Omental fat pad (tissue), 4 donors: ENCODE measurements at places on chromosomes 2 and 18.
A peak's percentile ranks its signal among the peaks of the same experiment; 100 is the strongest.

GRCh38 chr2:80715433-80715832, 410.9 kb upstream of the LRRTM1 start:
- no peak for DNase-seq

GRCh38 chr2:202051499-202052161, 18.0 kb downstream of the FZD7 start:
- no peak for DNase-seq

DNA sequence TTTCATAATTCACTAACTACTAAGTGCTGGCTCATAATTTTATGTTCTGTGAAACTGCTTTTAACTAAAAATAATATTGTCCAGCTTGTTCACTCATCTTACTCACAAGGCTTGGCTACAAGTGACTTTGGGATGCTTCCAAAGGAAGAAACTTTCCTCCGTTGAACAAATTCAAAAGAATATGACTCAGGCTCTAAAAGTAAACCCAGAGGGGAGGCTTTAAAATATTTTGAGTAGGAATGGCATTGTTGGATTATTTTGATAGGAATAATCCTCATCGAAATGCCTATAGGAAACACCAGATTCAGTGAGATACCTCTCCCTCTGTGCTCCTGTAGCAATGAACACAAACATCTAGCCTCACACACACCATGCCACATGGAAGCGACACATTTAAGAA, 25.2 kb upstream of the TLK1 start:
- DNase-seq: no peak

GRCh38 chr2:231246171-231246842, 47.9 kb downstream of the ARMC9 start:
- DNase-seq: no peak

DNA sequence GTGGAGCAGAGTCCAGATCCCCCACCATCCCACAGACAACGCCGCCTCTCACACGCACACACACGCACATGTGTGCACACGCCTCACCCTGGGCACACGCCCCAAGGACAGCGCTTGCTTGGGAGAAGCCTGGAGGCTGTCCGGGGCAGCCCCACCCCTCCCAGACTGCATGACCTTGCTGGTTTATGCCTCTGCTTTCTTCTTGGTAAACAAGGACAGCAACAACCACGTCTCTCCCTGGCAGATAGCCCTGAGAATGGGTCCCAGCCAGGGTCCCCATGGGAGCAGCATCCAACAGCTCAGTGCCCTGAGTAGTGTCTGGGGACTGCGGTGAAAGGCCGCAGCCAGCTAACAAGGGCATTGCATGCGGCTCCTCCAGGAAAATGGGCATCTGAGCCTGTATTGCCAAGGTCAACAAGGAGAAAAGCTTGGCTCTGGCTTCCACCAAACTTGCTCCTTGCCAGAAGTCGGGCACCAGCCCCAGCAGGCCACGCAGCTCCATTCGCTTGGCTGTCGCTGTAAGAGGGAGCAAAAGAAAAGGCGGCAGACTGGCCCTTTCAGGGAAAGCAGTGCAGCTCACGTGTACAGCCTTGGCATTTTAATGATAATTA, 234.6 kb downstream of the EIPR1 start:
- DNase-seq: no peak

- DNase-seq: no peak
These were observed 69.1 kb downstream of the FEZ2 start for GRCh38 chr2:36528766-36529392.

DNA sequence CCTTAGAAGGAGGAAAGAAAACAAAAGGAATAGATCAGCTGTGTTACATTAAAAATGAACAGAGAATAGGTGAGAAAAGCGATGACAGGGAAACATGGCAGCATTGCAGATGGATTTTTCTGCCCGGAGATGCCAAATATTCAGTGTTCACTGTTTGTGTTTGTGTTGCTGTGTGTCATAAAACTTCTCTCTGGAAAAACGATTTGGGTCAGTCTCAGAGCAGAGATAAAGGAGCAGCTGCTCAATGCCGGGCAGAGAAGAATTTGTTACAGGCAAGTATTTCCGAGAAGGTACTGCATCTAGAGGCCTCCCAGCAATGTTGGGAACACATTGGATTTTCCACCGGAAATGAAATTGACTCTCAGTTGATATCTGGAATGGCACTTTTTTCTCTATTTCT, 156.4 kb upstream of the KLHL14 start:
- DNase-seq: no peak

DNA sequence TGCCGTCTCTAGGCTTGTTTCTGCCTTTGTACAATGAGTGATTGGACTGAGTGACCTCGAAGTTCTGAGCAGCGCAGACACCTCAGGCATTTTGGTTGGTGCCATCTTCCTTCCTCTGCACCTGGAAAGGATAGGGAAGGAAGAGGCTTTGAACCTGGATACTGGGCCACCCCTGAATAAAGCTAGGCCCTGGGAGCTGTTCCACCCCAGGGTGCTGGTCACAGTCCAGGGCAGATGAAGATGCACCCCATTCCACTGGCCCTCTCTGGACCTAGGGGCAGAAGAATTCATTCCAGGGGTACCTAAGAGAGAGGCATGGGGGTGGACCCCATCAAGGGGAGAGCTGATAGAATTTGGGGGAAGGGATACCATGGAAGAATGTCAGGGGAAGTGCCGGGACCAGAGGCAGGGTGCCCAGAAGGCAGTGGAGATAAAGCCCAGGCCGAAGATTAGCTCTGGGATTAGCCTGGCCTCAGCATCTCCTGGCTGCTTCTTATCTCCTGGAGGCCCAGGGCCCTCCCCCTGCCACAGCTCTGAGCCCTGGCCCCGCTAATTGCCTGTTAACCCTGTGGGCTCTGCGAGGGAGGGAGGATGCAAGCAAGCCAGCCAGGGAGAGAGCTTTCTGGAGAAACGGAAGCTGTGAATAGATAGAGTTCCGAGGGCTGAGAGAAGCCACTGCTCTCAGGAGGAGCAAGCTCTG, 11.4 kb downstream of the ASIC4 start:
- no peak for DNase-seq

DNA sequence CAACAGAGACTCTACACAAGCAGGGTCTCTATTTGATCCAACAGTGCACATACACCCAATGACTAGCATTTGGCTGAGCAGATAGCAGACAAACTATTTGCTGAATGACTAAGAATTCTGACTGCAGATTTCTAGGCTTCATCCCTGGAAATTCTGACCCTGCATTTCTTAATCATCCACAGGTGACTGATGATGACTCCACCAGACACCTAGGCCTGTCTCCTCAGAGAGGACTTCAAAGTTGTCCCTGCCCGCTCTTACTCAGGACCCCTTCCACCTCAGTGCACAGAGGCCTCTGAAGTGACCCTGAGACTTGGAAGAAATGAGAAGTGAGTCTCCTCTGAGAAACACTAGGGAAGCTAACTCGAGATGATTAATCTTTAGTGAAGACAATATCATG, 51.3 kb downstream of the SEPTIN10 start:
- no peak for DNase-seq

- peak; percentile 42 for DNase-seq
These were observed 64.3 kb downstream of the BABAM2 start for GRCh38 chr2:27954771-27955383.

- no peak for DNase-seq
These were observed 219.3 kb downstream of the GLI2 start for GRCh38 chr2:120954939-120955338.

- DNase-seq: no peak
These were observed 151.0 kb downstream of the KCNJ3 start for GRCh38 chr2:154849482-154849881.

- no peak for DNase-seq
These were observed 303.7 kb downstream of the PTGR3 start for GRCh38 chr18:74905247-74905646.

DNA sequence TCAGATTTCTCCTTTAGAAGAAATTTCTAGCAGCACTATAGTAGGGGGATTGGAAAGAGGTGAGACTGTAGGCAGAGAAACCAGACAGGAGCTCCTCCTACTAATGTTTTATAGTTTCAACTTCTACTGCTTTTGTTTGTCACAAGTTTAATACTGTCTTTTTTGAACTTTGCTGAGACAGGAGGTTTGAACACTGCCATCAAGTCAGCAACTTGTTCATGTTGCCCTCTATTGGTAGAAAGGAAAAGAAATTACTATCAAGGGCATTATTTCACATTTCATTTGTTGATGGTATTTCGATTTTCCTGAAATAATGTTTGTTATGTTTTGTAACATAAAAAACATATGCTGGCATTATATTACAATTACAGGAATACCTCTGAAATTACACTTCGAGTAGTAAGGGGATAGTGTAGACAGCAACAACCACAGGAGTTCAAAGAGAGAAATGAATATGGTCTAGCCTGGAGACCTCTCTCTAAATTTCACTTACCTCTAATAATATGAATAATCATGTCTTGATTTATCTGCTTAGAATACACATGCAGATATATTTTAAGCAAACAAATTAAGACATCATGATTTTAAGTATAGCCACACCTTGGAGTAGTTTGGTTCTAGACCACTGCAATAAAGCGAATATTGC, 12.4 kb upstream of the CCDC88A start:
- DNase-seq: no peak

GRCh38 chr2:205685314-205686055, 3.2 kb downstream of the NRP2 start:
- no peak for DNase-seq

- DNase-seq: no peak
These were observed 219.6 kb upstream of the ID2 start for GRCh38 chr2:8462280-8462679.

DNA sequence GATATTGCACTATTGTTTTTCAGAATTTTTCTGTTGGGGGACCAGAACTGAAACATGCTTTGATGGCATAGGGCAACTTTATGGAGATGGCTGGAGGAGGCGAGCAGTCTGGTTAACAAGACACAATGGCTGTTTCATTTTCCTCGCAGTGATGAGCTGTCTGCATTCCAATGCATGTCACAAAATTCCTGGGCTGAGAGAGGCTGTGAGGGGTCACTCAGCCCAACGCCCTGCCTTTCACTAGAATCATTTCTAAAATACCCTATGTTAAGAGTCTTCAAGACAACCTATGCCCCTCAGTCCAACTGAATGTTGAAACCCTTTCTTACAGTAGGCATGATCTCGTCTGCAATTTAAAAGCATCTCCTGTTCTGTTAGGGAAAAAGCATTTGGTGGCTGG, 1090.0 kb downstream of the BCL11A start:
- DNase-seq: no peak

- no peak for DNase-seq
These were observed 4.3 kb upstream of the RAB1A start for GRCh38 chr2:65134158-65134557.

DNA sequence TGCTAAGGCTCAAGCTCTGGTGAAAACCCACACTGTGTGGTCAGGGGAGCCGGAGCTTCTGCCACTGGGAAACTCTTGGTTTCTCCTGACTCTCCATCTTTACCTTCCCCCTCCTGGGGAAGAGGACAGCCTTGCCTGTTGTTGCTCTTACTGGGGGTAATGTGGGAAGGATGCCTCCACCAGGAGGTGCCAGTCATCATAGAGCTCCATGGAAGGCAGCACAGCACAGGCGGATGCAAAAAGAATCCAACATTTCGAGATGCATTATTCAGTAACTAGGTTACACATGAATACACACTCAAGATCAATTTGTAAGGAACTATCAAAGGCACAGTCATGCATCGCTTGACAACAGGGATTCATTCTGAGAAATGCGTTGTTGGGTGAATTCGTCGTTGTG, 322.6 kb downstream of the AFF3 start:
- no peak for DNase-seq

GRCh38 chr18:34740101-34740500, 30.0 kb downstream of the DTNA start:
- no peak for DNase-seq

DNA sequence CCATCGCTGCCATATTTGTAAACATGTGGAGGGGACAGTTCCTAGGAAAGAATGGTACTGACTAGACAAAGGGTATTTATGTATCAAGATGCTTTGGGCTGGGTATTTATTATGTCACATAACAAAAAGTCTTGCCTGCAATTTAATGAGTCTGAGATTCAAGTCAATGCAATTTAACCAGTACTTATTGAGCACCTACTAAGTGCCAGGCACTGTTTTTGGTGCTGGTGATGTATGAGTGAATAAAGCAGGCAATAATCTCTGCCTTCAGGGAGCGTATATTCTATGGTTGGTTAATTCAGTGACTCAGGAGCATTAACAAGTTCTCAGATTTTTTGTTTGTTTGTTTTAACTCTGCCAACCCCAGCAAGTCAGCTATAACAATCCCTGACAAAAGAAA, 24.6 kb upstream of the ACVR1 start:
- DNase-seq: no peak

- no peak for DNase-seq
These were observed 113.2 kb downstream of the SH3RF3 start for GRCh38 chr2:109242210-109242653.

DNA sequence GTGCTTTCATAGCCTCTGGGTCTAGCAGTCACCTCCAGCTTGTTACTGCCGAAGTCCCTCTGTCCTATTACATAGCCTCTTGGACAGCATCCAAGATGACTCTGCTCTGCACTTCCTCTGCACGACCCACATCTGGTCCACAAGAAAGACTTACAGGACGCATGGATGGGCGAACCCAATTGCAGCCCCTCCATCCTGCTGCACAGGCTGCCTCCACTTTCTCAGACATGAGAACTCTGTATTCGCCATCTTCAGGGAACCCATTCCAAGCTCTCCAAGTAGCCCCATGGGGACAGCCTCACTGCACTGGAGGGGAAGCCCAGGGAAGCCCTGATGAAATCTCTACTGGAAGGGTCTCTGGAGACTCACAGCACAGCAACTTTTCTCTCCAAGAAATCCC, 172.1 kb downstream of the GFPT1 start:
- no peak for DNase-seq

DNA sequence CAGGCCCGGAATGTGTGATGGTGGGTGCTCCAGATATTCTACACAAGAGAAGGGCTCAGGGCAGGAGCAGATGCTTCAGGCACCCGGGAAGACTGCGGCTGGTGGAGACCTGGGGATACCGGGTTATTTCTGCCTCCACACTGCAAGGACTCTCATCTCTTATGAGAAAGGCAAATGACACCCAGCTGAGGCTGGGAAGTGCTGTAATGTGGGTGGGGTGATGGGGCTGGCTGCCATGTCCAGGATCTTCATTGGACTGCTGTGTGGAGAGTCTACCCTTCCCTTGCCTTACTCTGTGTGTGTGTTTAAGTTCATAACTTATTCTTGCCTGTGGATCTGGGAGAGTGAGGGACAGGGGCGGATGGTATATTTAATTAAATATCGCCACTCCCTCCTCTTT, 124.1 kb downstream of the KLHL29 start:
- no peak for DNase-seq

- DNase-seq: no peak
These were observed 3.0 kb upstream of the CHMP3 start for GRCh38 chr2:86566158-86566820.

GRCh38 chr2:152430876-152431275, 95.9 kb downstream of the FMNL2 start:
- DNase-seq: no peak

- DNase-seq: no peak
These were observed 115.1 kb upstream of the PELI1 start for GRCh38 chr2:64259312-64259711.
